Stimulated activated CD8-positive, alpha-beta memory T cell treated with anti-CD3 and anti-CD28 coated beads, Interleukin-4, amount 100 ng/mL, for 1 hour (primary cell): ENCODE measurements at places on chromosomes 12 and 14.

- DNase-seq: no peak
Observed at GRCh38 chr12:66627270-66627987, 51.4 kb downstream of the GRIP1 start.

GRCh38 chr14:95432144-95433093 is 84.0 kb downstream of the SYNE3 start:
- DNase-seq: no peak

DNA sequence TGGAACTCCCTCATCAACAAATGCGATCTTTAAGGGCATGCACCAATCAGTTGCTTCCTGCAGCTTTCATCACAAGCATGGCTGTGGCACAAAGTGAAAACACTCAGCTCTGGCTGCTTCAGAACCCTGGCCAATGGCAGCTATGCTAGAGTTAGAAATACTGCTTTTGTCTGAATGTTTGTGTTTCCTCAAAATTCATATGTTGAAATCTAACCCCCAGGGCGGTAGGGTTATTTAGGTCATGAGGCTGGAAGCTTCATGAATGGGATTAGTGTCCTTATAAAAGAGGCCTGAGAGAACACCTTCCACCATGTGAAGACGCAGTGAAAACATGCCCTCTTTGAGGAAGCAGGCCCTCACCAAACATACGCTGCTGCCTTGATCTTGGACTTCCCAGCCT is 453.9 kb downstream of the SNAPC1 start:
- no peak for DNase-seq

GRCh38 chr12:93870020-93870795 is 193.0 kb downstream of the CRADD start:
- no peak for DNase-seq

DNA sequence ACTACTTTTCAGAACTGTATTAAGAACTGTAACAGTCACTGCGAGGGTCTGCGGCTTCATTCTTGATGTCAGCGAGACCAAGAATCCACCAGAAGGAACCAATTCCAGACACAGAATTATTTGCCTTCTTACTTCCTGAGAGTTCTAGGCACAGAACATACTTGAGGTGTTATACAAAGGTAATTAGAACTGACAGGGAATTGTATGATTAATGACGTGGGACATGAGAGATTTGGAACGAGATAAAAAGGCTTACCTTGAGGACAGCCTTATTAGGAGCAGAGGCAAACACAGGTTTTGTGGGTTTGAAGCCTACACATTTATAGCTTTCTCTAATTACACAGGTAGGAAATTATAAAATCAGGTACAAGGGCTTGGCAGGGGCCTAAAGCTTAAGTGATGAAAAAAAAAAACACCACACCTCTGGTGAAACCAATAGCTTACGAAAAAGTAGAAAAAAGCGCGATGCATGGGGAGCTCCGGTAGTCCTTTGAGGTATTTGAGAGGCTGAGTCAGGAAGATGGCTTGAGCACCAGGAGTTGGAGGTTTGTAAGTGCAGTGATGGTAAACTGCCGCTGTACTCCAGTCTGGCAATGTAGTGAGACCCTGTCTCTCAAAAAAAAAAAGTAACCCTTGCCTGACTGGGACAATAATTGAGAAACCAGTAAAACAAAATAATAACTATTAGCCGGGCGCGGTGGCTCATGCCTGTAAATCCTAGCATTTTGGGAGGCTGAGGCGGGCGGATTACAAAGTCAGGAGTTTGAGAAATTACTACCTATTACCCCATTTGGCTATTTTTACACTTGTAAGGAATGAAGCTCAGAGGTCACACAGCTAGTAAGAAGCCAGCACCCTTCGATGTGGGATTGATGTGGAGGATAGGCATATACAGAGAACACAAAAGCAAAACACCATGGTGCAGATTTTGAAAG is 795 bp upstream of the ACOT2 start:
- DNase-seq: no peak

DNA sequence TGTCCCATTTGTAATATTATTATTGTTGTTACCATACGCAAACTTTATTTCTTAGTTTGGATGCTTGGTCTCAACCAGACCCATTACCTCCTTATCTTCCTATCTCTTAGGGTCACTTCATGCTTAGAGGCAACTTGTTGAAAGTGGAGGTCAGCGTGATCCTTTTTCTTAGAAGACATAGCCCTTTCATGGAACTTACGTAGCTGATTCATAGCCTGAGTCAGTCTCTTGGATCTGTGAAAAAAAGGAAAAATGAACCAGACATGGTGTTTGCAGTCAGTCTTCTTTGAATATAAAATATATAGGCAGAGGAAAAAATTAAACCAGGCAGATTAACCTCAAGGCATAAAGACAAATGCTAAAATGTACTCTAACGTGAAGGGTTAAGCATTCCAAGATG is 613.7 kb downstream of the DIO2 start:
- no peak for DNase-seq

- DNase-seq: no peak
Observed at GRCh38 chr12:5451251-5451650, 19.3 kb downstream of the NTF3 start.
